Effector memory CD8-positive, alpha-beta T cell (primary cell): ENCODE measurements at places on chromosomes 3 and 15.

DNA sequence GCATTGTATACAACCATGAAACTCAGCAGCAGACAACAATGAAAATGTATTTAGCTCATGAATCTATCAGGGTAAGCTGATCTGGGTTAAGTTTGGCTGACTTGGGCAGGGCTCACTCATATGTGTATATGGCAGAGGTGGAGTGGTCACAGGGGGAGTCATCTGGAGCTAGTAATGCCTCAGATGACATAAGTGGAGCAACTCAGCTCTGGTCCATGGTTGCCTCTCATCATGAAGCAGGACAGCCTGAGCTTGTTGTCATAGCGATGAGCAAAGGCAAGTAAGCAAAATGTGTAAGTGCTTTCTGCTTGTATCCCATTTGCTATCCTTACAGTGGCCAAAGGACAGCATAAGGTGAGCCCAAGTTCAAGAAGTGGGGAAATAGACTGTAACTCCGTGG is 64.5 kb downstream of the ALCAM start:
- H3K4me1 ChIP-seq, result no peaks in the 10 kb centered on the region
- DNase-seq, result no peak
- no peaks in the 10 kb centered on the region for H3K36me3 ChIP-seq
- H3K27me3 ChIP-seq, result no peaks in the 10 kb centered on the region
- no peak overlapping the region for H3K27ac ChIP-seq

- no peak overlapping the region for H3K4me3 ChIP-seq
- no peak for DNase-seq
- H3K4me1 ChIP-seq, result no peaks in the 10 kb centered on the region
- H3K27me3 ChIP-seq, result no peaks in the 10 kb centered on the region
These were observed 160.5 kb downstream of the THSD4 start for GRCh38 chr15:71275566-71276335.

DNA sequence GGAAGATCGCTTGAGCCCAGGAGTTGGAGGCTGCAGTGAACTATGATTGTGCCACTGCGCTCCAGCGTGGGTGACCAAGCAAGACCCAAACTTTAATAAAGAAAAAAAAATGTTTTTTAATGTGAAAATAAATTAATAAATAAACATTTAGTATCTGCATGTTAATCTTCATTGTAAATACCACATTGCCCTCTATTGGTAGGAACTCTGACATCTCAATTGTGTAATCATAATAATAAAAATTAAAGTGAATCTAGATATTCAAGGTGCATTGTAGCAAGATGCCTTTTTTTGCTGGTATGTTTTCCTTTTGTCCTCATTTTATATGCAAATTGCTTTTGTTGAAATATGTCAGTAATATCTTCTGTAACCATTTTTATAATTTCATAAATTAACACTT is 95.0 kb upstream of the LIMD1 start:
- H3K27ac ChIP-seq, result no peak overlapping the region
- H3K27me3 ChIP-seq, result no peaks in the 10 kb centered on the region
- DNase-seq, result no peak
- no peaks in the 10 kb centered on the region for H3K4me1 ChIP-seq
- H3K36me3 ChIP-seq, result peaks cover 38% of the 10 kb centered on the region
- no peak overlapping the region for H3K4me3 ChIP-seq

DNA sequence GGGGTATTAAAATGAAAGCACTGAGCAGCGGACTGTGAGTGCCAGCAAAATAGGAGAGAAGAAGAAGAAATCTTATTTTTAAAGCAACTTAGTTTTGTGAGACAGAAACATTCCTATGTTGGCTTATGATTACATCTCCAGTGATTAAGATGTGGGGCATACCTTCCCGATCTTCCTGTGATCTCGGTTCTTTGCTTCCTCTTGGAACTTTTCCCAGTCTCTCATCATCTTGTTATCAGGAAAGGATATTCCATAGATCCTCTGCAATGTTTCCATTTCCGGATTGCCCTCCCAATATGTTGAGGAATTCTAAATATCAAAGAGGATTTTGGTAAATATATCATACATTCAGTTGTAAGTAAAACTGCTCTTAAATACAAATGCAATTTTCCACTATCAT is 22.2 kb downstream of the TARS3 start:
- DNase-seq, result no peak
- peaks cover 18% of the 10 kb centered on the region for H3K4me1 ChIP-seq
- no peak overlapping the region for H3K4me3 ChIP-seq

- no peaks in the 10 kb centered on the region for H3K4me1 ChIP-seq
- H3K27me3 ChIP-seq, result peaks cover 1% of the 10 kb centered on the region
- no peaks in the 10 kb centered on the region for H3K36me3 ChIP-seq
- H3K27ac ChIP-seq, result no peak overlapping the region
These were observed 8.6 kb upstream of the CTNNB1 start for GRCh38 chr3:41190509-41191284.

DNA sequence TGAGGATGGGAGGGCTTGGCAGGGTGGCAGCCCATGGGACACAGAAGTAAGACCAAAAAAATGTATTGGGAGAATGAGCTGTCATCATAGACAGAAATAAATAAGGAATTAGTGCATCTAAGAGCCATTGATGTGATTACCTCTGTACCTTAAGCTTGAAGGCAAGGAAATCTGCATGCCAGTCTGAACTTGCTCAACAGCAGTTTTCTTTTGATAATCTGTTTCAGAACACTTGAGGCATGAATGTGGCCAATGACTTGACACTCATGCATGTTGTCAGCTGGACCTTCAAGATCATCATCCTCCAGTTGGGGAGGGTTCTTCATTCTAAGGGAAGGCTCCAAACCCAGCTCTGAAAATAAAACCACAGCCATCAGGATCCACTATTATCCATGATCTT is 148.5 kb downstream of the DCLK3 start:
- H3K27me3 ChIP-seq, result peaks cover 10% of the 10 kb centered on the region
- no peak overlapping the region for H3K4me3 ChIP-seq
- H3K36me3 ChIP-seq, result no peaks in the 10 kb centered on the region
- H3K27ac ChIP-seq, result no peak overlapping the region
- H3K4me1 ChIP-seq, result no peaks in the 10 kb centered on the region

GRCh38 chr3:16503191-16503776 is 10.2 kb downstream of the RFTN1 start:
- H3K4me1 ChIP-seq, result peaks cover 45% of the 10 kb centered on the region

- no peak for DNase-seq
- no peak overlapping the region for H3K27ac ChIP-seq
- no peak overlapping the region for H3K4me3 ChIP-seq
- no peaks in the 10 kb centered on the region for H3K36me3 ChIP-seq
- H3K27me3 ChIP-seq, result no peaks in the 10 kb centered on the region
- no peaks in the 10 kb centered on the region for H3K4me1 ChIP-seq
These were observed 114.8 kb upstream of the COL8A1 start for GRCh38 chr3:99523431-99524127.

DNA sequence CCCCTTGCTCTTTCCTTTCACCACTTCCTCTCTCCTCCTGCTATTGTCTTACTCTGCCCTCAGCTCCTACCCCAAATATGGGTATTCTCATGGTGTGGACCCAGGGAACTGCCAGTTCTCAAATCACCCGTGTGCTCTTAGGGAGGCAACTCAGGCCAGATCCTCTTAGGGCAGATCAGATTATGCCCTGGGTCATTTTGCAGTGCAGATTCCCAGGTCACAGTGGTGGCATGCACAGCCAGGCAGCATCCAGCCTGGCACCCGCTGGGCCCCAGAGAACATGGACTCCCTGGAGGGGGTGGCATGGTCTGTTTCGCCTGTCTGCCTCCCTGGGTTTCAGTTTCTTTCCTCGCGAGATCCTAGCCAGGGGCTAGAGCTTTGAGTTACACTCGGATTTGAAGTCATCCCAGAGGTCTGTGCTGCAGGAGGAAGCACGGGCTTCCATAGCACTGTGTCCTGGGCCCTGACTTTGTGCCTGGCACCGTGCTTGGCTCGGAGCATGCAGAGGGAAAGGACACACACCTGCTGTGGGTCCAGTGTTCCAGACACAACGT is 96.1 kb downstream of the TOP2B start:
- H3K4me3 ChIP-seq, result no peak overlapping the region
- no peak overlapping the region for H3K27ac ChIP-seq
- no peaks in the 10 kb centered on the region for H3K36me3 ChIP-seq

DNA sequence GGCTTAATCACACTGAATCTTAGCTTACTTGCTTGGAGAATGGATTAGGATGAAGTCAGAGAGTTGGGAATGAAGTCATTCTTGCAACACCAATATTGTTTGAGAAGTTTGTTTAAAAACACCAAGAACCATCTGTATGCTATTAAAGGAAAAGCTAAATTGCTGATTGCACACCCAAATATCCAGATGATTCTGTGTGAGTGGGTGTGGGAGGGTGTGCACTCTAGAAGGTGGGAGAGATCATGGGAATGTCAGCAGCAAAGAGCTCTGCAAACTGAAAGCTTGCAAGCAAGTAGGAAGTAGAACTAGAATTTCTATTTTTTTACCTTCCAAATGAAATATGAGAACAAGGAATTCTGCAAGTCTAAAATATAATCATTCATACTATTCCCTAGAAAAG is 364.9 kb downstream of the NR2F2 start:
- DNase-seq, result no peak
- H3K4me1 ChIP-seq, result no peaks in the 10 kb centered on the region
- H3K36me3 ChIP-seq, result no peaks in the 10 kb centered on the region
- no peak overlapping the region for H3K4me3 ChIP-seq

DNA sequence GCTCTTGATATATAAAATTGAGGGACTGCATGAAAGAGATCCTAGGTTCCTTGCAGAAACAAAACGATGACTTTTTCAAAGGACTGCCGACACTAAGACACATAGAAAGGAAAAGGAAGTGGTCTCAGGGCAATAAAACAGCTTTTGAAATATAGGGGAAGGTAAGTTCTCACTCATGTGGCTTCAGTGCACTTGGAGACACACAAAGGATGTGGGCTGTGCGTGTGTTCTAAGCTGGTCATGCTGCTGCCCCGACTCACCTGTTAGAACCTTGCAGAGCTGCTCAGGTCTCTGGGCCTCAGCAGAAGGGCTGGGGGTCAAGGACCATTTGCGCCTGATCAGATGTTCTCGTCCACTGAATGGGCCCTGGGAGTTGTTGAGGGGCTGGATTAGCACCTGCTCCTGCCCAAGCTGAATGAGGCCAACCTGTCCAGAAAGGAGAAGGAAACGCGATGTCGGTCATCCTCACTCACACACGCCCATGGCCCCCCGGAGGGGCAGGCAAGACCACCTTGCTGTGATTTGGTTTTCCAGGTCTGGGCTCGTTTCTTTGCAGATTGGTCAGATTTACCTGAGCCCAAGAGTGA is 11.1 kb downstream of the ADAMTS17 start:
- peak; percentile 36 for DNase-seq
- peaks cover 60% of the 10 kb centered on the region for H3K4me1 ChIP-seq
- H3K27me3 ChIP-seq, result no peaks in the 10 kb centered on the region
- H3K4me3 ChIP-seq, result peak overlapping the region; percentile 74
- H3K36me3 ChIP-seq, result no peaks in the 10 kb centered on the region
- H3K27ac ChIP-seq, result peak overlapping the region; percentile 11

DNA sequence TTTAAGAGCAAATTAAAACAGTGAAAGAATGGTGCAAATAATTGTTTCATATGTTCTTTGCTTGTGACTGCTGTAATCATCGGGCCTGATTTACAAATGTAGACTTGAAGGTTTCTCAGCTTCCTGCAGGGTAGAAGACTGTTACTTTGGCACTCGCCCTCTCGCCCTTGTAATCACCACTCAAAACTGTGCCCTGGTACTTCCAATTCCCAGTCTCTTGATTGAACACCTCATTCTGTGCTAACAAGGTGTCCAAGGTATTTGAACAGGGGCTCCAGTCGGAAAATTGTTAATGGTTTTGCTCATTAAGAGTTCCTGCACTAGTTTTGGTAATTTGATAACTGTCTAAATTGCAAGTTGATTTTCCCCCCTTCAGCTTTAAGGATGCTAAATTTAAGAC is 209.5 kb downstream of the ZIC1 start:
- no peak overlapping the region for H3K4me3 ChIP-seq
- H3K4me1 ChIP-seq, result no peaks in the 10 kb centered on the region
- no peaks in the 10 kb centered on the region for H3K36me3 ChIP-seq
- H3K27me3 ChIP-seq, result no peaks in the 10 kb centered on the region
- no peak overlapping the region for H3K27ac ChIP-seq

DNA sequence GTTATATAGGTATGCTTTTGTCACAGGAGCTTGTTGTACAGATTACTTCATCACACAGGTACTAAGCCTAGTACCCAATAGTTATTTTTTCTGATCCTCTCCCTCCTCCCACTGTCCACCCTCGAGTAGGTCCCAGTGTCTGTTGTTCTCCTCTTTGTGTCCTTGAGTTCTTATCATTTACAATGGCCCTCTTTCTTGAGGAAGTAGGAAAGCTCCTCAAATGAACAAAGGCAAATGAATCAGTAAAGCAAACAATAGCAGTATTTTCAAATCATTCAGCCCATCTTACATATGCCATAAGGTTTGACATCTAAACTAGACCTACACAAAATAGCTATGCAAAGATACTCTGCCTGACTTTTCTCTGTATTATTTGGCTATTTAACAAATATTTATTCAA is 211.5 kb downstream of the CDIN1 start:
- H3K4me3 ChIP-seq, result no peak overlapping the region
- H3K4me1 ChIP-seq, result peaks cover under 1% of the 10 kb centered on the region
- no peaks in the 10 kb centered on the region for H3K27me3 ChIP-seq
- no peak overlapping the region for H3K27ac ChIP-seq
- no peak for DNase-seq
- H3K36me3 ChIP-seq, result no peaks in the 10 kb centered on the region

DNA sequence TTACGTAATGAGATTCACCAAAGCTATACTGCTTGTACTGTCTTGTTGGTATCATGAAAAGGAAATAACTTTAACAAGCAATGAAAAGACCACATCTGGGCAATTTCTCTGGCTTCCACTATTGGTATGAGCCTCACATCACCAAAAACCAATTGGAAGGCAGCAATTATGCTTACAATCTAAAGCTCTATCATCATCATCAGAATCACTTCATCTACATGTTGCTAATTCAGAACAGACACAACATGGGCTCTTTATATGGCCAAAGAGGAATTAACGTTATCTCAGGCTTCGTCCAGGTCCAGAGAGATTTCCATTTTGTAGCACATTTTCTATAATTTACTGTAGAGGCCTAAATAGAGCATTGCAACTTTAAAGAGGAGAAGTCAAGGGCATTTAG is 36.6 kb upstream of the SLCO3A1 start:
- DNase-seq, result no peak
- H3K36me3 ChIP-seq, result no peaks in the 10 kb centered on the region
- peaks cover 26% of the 10 kb centered on the region for H3K27me3 ChIP-seq
- no peak overlapping the region for H3K4me3 ChIP-seq

- H3K36me3 ChIP-seq, result no peaks in the 10 kb centered on the region
- H3K27ac ChIP-seq, result no peak overlapping the region
- H3K4me3 ChIP-seq, result no peak overlapping the region
- peaks cover 8% of the 10 kb centered on the region for H3K27me3 ChIP-seq
These were observed 225.3 kb downstream of the XXYLT1 start for GRCh38 chr3:195045481-195046210.

GRCh38 chr3:126895178-126896066 is 87.5 kb upstream of the PLXNA1 start:
- DNase-seq, result no peak
- no peak overlapping the region for H3K4me3 ChIP-seq
- peaks cover 10% of the 10 kb centered on the region for H3K4me1 ChIP-seq
- H3K36me3 ChIP-seq, result no peaks in the 10 kb centered on the region

DNA sequence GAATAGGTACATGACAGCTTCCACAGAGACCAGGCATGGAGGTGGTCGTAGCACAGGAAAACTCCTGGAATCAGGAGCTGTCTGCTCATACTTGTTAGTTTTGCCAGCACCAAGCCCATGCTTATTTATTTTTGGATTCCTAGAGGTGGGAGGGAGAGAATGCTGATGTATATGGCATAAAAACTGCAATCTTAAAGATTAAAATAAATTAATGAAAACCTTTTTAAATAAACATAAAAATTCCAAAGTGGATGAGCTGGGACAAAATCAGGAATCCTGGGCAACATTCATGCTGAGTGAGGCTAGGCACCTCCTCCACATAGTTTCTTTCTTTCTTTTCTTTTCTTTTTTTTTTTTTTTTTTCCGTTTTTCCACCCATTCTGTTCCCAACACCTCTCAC is 14.3 kb upstream of the BCL6 start:
- no peak overlapping the region for H3K4me3 ChIP-seq
- no peak overlapping the region for H3K27ac ChIP-seq
- H3K36me3 ChIP-seq, result no peaks in the 10 kb centered on the region
- no peaks in the 10 kb centered on the region for H3K27me3 ChIP-seq
- no peaks in the 10 kb centered on the region for H3K4me1 ChIP-seq
- no peak for DNase-seq
